Stimulated activated CD4-positive, alpha-beta T cell treated with anti-CD3 and anti-CD28 coated beads, TNF-alpha, amount 100 ng/mL, for 4 hours (primary cell): ENCODE measurements at places on chromosomes 1 and 21.
A peak's percentile ranks its signal among the peaks of the same experiment; 100 is the strongest.

- no peak for DNase-seq
These were observed 47.8 kb downstream of the DAB1 start for GRCh38 chr1:57376041-57376440.

DNA sequence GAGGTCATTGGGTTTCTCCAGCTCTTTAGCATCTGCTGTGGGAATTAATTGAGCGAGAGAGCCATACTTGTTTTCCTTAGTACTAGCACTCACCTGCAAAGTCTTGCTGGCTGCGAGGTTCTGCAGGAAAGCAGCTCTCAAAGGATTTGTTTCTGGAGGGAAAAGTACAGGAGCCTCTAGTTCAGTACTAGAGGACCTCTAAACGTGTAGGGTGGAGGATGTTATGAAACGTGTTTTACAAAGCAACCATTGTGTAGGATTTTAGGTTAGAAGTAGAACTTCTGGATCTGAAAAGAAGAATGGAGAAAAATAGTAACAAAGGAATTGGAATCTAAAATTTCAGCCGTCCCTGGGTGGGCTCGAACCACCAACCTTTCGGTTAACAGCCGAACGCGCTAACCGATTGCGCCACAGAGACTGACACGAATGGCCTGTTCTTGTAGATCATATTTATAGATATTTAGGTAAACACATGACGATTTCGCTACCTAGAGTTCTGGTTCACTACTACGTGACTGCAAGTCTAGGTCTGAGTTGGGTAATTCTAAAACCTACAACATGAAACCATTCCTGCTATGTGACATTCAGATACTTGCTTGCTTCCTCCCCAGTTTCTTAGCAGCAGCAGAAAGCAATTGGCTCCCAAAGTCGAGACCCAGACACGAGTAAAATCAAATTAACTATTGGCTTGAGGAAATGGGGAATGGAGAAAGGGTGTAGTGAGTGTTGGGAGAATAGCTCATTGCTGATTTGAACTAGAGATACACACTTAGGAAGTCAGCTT is 60.2 kb upstream of the CFAP126 start:
- no peak for DNase-seq

- DNase-seq, result no peak
These were observed 4.1 kb downstream of the BLACAT1 start for GRCh38 chr1:205451759-205452164.

- DNase-seq, result no peak
These were observed 35.1 kb downstream of the MSTO1 start for GRCh38 chr1:155645034-155645598.

GRCh38 chr1:93681101-93681988 is at the start of gene BCAR3:
TSS of gene BCAR3 (minus strand) at chr1:93681837. CDS start at chr1:93674930, 6,907 bp downstream.
- DNase-seq, result no peak

GRCh38 chr1:236663934-236664333 is 22.4 kb upstream of the ACTN2 start:
- no peak for DNase-seq

- DNase-seq, result no peak
These were observed 156.3 kb downstream of the ST6GALNAC3 start for GRCh38 chr1:76230842-76231281.

GRCh38 chr1:204569478-204569877 is 53.3 kb downstream of the MDM4 start:
- DNase-seq, result no peak

DNA sequence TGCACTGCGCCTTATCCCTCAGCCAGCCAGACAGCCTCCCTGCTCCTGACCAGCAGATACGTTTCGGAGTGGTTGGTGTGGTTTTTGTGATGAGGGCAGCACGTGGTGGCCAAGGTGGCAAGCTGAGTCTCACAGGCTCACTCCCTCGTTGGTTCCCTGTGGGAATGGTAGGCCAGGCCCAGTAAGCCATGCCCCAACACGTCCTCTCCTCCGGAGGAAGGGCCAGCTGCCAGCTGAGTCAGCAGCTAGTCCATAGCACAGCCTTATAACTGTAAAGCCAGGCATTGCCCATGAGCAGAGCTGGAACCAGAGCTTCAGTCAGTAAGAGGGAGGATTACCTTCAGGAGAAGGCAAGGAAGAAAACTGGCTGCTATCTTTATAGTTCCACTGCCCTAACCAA is 29.5 kb downstream of the SZRD1 start:
- no peak for DNase-seq

GRCh38 chr1:118974661-118975060 is 13.5 kb downstream of the TBX15 start:
- DNase-seq, result no peak

GRCh38 chr1:85449356-85449755 is 15.6 kb downstream of the DDAH1 start:
- no peak for DNase-seq

- no peak for DNase-seq
These were observed 22.2 kb downstream of the PADI3 start for GRCh38 chr1:17270891-17271765.

DNA sequence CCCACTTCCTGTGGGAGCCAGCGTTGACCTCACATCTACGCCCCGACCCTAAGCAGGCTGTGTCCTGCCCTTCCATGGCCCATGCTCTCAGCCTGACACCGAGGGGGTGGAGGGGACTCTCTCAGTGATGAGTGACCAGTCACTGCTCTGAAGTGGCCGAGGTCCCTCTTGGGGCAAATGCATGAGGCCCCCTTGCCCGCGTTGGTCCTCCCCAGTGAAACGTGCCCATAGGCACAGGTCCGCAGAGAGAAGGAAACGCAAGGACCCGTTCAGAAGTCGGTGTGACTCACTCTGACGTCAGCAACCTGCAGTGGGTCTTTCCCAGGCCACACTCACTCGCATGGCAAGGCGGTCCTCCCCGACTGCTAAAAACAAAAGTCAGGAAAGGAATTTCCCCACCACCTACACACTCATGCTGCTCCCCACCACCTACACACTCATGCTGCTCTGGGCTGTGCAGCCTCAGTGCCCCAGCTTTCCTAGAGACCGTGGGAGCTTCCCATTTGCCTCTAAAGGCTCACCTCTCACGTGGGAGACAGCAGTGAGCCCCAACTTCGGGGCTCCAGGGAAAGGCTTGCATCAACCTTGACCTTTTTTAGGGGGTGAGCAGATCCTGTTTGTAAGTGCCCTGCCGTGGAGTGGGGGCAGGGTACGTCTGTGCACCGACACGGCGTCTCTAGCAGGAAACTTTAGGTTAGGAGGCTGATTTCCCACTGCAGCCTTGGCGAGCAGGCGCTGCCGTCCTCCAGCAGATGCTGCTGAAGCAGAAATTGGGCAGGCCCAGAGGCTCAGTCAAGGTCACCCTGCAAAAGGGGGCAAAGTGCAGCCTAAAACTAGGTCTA is 11.4 kb downstream of the UBASH3A start:
- peak; percentile 75 for DNase-seq

DNA sequence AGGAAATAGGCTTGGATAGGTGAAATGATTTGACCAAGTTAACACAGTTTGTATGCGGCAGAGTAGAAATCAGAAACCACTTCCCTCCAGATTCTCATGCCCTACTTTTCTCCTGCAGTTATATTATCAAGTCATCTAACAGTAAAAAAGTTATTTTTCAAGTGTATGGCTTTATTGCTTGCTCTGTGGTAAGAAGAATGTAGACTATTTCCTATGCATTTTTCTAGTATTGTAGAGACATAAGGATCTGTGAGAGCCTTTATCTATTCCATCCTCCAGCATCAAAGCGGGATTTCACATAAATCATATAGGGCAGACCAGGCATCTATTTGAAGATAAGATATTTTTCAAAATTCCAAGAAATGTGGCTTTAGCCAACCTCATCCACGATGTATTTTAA is 208.5 kb downstream of the TTLL7 start:
- DNase-seq, result no peak

DNA sequence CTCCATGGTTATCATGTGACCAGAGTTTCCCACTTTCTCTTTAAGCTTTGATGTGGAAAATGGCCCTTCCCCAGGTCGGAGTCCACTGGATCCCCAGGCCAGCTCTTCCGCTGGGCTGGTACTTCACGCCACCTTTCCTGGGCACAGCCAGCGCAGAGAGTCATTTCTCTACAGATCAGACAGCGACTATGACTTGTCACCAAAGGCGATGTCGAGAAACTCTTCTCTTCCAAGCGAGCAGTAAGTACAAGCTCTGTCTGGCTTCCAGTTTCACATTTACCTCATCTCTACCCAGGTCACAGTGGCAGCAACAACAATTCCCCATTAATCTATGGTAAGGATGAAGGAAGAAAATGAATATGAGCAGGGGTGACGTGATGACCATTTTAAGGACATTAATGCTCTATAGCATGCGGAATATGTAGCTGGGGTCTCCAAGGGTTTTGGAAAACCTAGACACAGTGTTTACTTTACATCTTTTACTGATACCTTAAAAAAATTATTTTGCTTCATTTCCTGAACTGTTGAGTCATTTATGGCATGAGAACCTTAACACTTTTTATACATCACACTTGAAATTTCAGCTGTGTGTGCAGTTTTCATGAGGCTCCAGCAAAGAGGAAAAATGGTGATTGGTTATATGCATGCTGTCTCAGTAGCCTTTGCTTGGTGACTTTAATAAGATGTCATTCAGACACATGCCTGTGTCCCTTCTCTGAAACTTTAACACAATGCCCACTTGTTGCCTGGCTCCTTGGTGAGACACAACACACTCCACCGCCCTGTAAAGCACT is 286.3 kb upstream of the SGIP1 start:
- no peak for DNase-seq

GRCh38 chr1:235397733-235398132 is 30.5 kb downstream of the TBCE start:
- DNase-seq, result no peak

DNA sequence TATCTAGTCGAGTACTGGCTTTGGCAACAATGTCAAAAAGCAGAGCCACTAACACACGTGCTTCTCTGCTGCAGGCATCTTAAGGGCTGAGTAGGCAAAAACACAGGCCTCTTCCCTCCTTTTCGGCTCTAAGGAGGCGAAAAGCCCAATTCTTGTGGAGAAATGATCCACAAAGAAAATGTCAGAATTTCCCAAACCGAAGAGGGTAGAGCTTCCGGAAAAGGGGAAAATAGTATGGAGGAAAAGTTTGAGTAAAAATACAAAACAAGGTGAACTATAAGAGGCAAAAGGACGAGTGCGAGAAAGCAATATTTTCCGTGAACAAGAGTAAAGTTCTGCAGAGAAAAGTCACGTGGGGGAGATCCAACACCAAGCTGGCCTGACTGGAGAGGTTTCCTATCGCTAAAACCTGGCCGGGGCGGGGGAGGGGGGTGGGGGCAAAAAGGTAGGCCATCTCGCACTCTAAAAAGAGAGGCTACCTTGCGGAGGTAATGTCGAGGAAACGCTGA is 551 bp downstream of the ZRANB2 start:
- no peak for DNase-seq

DNA sequence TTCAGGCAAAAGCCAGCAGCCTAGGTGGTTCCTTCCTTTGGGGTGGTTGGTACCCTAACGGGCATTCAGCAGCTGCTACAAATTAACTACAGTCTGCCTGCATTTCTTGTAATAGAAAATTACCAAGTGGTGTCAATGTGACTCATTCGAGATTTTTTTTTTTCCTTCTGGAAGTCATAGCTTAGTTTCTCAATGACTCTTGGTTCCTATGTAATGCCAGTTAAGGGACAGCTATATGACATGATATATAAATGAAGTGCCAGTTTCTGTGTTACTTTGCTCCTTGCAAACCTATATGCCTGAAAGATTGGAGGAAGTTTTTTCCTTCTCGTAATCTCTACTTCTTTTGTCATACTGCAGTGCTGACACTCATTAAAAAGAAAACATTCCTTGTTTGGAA is 2.6 kb downstream of the MGST3 start:
- DNase-seq, result no peak

DNA sequence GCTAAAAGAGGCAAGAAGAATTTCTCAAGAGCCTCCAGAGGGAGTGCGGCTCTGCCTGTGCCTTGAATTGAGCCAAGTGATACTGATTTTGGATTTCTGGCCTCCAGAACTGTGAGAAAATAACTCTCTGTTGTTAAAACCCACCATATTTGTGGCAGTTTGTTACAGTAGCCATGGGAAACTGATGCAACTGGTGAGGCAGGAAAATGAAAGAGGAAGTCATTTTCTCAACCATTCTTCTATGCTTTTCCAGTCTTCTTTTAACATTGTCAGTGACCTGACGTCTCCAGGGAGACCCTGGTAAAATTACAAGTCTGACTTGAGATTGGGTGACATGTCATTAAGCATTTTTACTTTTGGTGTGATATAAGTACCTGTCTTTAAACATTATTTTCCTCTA is 5.8 kb downstream of the OR6P1 start:
- no peak for DNase-seq

- no peak for DNase-seq
These were observed 167.6 kb downstream of the RHOU start for GRCh38 chr1:228902781-228903433.

DNA sequence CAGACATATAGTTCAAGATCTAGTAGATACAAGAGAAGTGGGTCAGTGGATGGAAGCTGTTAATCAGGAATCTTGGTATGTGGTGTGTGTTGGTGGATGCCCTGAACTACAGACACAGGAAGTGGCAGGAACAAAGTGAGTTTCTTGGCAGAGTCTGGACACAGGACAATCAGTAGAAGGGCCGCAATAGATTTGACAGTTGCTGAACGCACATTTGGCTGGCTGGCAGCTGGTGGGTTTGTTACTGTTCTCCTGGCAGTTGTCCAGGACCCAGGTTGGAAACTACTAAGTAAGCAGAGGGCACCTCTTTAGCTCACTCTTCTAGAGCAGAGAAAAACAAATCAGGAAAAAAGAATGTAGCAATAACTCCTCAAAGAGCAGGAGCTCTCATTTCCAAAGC is 13.2 kb downstream of the KRTAP26-1 start:
- no peak for DNase-seq

GRCh38 chr1:15786581-15786980 is 20.9 kb downstream of the UQCRHL start:
- no peak for DNase-seq
